Activated CD8-positive, alpha-beta T cell treated with anti-CD3 and anti-CD28 coated beads, Interleukin-2, amount 10 ng/mL, durations not matched to agents 7 days and 5 days (primary cell): ENCODE measurements at places on chromosomes 13 and 19. TPM values are rescaled to one million over a fixed set of nuclear protein-coding genes. Genes with fewer than 3 reads are reported as not detected.

DNA sequence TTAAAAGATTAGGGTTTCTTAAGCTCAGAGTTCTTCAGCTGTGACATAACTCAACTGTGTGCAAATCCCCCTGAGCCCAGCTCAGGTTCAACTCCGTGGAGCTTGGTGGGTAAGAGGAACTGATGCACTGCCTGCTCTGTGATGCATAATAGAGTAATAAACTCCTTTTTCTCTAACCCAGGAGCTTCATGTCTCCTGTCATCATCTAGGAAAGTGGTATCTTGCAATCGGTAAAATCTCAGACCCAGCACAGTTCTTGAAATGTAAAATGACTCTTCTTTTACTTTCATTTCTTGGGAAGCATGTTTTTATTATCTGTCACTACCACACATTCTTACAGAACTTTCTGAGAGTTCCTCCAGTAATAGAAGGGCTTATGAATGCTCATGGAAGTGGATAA lies 123.8 kb upstream of the PCDH9 start:
- no peaks in the 10 kb centered on the region for H3K27me3 ChIP-seq
- no peak for DNase-seq
- H3K4me3 ChIP-seq, result no peak overlapping the region
- no peak overlapping the region for H3K27ac ChIP-seq

GRCh38 chr19:10006335-10006708 lies 4.0 kb downstream of the COL5A3 start:
- no peak overlapping the region for H3K4me3 ChIP-seq
- H3K27me3 ChIP-seq, result peaks cover 29% of the 10 kb centered on the region
- H3K36me3 ChIP-seq, result no peaks in the 10 kb centered on the region
- peaks cover 22% of the 10 kb centered on the region for H3K4me1 ChIP-seq

DNA sequence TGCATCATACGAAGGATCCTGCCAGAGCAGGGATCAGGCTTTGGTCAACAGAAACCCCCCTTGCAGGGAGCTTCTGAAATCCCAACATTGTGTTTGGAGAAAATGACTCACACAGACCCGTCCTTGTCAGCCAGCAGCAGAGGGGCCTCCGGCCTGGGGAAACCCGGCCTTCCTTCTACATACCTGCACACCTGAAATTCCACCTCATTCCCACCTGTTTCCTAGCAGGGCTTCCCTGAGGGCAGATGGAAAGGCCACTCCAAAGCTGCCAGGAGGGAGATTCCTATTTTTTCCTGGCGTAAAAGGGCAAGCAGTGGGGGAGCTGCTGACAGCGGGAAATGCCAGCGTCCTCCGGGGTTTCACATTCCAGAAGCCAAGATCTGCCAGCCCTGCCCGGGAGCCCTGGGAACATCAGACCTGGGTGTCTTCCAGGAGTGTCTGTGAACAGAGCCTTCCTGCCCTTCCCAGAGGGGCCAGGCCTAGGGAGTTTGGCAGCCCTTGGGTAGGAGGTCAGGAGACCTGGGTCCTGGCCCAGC lies 3.0 kb upstream of the IGFL1 start:
- H3K36me3 ChIP-seq, result no peaks in the 10 kb centered on the region
- H3K4me1 ChIP-seq, result peaks cover 9% of the 10 kb centered on the region
- DNase-seq, result no peak

- H3K36me3 ChIP-seq, result no peaks in the 10 kb centered on the region
- H3K27me3 ChIP-seq, result peaks cover 10% of the 10 kb centered on the region
- DNase-seq, result no peak
- peaks cover 4% of the 10 kb centered on the region for H3K4me1 ChIP-seq
- H3K27ac ChIP-seq, result no peak overlapping the region
These were observed 70.1 kb downstream of the CAB39L start for GRCh38 chr13:49373716-49374115.

DNA sequence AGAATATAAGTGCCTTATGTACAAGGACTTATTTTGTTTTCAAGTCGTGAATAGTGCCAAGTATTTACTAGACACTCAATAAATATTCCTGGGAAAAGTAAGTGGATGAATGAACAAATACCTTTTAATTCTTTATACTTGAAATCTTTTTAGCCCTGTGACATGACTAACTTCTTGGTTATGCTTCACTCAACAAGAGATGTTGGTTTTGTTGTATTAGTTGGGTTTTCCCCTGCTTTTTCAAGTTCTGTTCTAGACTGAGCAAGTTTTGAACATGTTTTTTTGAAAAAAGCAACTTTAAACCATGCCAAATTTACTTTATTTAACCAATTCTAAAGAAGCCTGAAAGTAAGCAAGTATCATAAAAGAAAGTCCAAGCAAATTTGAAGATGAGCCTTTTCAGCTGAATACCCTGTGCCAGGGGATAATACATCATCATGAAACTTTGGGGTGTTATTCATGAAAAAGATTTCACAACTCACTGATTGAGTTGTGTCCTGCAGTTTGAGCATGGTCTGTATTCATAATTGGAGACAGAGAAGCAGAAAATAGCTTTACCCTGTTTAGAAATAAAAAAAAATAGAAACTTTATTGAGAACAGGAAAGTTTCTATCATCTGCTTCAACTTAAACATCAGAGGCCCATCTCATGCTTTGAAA lies 11.1 kb downstream of the LMO7 start:
- H3K27me3 ChIP-seq, result no peaks in the 10 kb centered on the region
- no peaks in the 10 kb centered on the region for H3K36me3 ChIP-seq
- H3K4me3 ChIP-seq, result no peak overlapping the region
- no peak overlapping the region for H3K27ac ChIP-seq
- H3K4me1 ChIP-seq, result no peaks in the 10 kb centered on the region
- DNase-seq, result no peak

DNA sequence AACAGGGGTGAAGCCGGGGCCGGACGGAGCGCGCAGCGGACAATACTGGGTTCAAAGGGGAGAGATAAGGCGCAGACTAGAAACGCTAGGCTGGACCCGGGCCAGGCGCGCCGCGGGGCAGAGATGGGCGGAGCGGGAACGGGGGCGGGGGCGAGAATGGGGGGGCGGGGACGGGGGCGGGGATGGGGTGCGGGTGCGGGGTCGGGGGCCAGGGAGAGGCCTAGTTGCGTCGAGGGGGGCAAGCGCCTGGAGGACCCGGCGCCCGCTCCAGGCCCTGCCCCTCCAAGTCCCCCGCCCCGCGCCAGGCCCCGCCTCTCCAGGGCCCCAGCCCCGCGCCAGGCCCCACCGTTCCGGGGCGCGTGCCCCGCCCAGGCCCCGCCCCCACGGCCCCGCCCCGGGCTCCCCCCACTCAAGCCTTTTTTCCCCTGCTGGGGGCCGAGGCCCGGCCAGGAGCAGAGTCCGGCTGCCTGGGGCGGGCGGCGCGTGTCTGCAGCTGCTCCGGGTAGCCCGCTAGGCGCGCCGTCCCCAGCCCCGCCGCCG lies at the start of gene CERS4:
Gene CERS4, plus strand, starts transcription at position 449 of the 540 bp plus-strand sequence. CDS start 41,707 bp downstream, outside the sequence.
- no peaks in the 10 kb centered on the region for H3K27me3 ChIP-seq
- peak; percentile 80 for DNase-seq
- H3K27ac ChIP-seq, result peak within 1 kb of the TSS; percentile 78
- peaks cover 44% of the 10 kb centered on the region for H3K4me1 ChIP-seq
- peaks cover 10% of the 10 kb centered on the region for H3K36me3 ChIP-seq
- H3K4me3 ChIP-seq, result peak within 1 kb of the TSS; percentile 77

DNA sequence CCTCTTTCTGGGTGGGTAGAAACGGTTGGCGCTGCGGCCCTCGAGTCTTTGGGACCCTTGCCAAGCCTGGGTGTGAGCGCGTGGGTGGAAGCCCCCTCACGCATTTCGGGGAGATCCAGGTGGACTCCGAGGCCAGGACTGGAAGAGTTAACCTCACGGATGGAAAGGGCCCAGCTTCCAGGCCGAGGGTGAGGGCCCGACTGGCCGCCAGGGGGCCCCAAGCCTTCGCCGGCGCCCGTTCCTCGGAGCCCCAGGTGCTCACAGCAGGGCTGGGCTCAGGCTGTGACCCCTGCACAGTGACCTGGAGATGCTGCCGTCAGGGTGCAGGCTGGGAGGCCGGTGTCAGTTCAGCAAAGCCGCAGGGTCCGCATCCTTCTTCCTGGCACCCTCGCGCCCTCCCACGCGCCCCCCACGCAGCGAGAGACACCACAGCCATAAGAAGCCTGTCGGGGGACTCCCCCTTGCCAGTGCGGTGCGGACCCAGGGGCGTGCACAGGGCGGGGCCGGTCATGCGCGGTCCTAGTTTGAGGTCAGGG lies 34.2 kb upstream of the TMEM255B start:
- H3K4me3 ChIP-seq, result peak overlapping the region; percentile 74
- H3K36me3 ChIP-seq, result no peaks in the 10 kb centered on the region
- peak; percentile 86 for DNase-seq
- H3K27me3 ChIP-seq, result peaks cover 3% of the 10 kb centered on the region
- H3K4me1 ChIP-seq, result peaks cover 12% of the 10 kb centered on the region

GRCh38 chr19:10091370-10091687 lies 5.2 kb downstream of the SHFL start:
- H3K27ac ChIP-seq, result peak overlapping the region; percentile 70
- H3K4me1 ChIP-seq, result peaks cover 36% of the 10 kb centered on the region
- DNase-seq, result no peak
- H3K4me3 ChIP-seq, result no peak overlapping the region
- no peaks in the 10 kb centered on the region for H3K27me3 ChIP-seq

DNA sequence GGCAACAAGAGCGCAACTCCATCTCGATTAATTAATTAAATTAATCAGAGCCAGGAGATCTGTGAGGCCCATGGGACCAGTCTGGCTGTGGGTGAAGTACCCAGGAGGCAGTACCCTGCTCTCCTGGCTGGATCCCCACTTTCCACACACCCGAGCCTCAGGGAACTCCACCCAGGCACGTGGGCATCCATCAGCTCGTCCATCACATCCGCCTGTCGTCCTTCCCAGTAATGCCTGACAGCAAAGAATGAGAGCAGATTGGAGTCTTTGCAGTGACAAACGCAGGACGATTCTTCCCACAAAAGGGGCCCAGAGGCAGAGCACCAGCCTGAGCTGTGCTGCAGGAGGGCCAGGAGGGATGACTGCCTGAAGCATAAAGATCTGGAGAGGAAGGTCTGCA lies 35.8 kb downstream of the VSTM2B start:
- H3K36me3 ChIP-seq, result no peaks in the 10 kb centered on the region
- H3K4me3 ChIP-seq, result no peak overlapping the region
- peaks cover 3% of the 10 kb centered on the region for H3K4me1 ChIP-seq
- no peak overlapping the region for H3K27ac ChIP-seq

DNA sequence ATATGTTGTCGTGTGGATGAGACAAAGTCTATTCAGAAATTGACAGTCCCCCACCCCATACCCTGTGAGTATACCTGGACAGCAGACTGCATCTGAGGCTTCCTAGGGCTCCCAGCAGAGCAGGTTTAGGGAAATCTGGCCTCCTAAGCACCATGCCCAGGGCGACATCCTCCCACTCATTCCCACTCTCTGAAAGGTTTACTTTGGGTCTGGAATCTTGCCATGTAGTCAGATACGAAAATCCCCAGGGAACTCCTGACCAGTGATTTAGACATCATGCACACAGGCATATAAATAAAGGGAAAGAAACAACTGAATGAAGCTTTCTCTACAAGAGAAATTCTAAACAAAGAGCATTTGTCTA lies 717 bp upstream of the NALCN start:
- H3K36me3 ChIP-seq, result no peaks in the 10 kb centered on the region
- H3K27me3 ChIP-seq, result peaks cover 31% of the 10 kb centered on the region
- H3K27ac ChIP-seq, result no peak overlapping the region
- no peak for DNase-seq
- H3K4me3 ChIP-seq, result no peak overlapping the region

GRCh38 chr13:78540058-78540457 lies 63.3 kb downstream of the POU4F1 start:
- H3K36me3 ChIP-seq, result no peaks in the 10 kb centered on the region
- H3K27me3 ChIP-seq, result no peaks in the 10 kb centered on the region
- no peaks in the 10 kb centered on the region for H3K4me1 ChIP-seq
- no peak overlapping the region for H3K27ac ChIP-seq
- H3K4me3 ChIP-seq, result no peak overlapping the region
- DNase-seq, result no peak

DNA sequence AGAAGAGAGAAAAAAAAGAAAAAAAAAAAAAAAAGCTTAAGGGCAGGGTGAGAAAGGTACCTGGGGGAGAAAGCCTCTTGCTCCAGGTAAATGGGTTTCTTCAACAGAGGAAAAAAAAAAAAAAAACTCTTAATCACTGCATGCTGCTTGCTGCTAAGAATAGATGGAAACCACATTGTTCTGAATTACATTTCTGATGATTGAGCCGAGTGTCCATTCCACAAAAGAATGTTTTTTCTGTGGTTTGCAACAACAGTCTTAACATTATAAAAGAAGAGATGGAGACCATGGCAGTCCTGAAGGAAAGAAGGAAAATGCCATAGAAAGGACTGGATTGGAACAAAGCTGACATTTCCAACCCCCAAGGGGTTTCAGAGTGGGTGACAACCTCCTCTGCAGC lies 1312.7 kb downstream of the SLITRK1 start:
- no peak for DNase-seq
- H3K4me3 ChIP-seq, result no peak overlapping the region

DNA sequence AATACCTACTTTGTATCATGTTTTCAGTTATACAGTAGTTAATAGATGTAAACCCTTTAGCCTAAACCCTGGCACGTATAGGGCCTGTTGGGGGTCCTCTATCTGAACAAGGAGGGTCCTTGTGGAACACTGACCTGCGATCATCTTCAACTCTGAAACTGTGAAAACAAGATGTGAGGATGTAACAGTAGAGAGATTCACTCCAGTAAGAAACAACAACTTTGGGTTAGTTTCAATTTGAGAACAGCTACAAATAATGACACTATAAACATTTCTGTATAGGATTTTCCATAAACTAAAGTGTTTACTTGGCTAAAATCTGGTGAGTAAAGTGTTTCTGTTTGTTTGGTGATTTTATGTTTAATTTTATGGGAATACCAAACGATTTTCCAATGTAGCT lies 2.1 kb downstream of the CLC start:
- no peak for DNase-seq
- no peaks in the 10 kb centered on the region for H3K36me3 ChIP-seq
- peaks cover 7% of the 10 kb centered on the region for H3K4me1 ChIP-seq

GRCh38 chr13:93080587-93080986 lies 146.0 kb upstream of the GPC6 start:
- DNase-seq, result no peak
- no peaks in the 10 kb centered on the region for H3K36me3 ChIP-seq
- H3K27ac ChIP-seq, result no peak overlapping the region
- no peaks in the 10 kb centered on the region for H3K27me3 ChIP-seq

DNA sequence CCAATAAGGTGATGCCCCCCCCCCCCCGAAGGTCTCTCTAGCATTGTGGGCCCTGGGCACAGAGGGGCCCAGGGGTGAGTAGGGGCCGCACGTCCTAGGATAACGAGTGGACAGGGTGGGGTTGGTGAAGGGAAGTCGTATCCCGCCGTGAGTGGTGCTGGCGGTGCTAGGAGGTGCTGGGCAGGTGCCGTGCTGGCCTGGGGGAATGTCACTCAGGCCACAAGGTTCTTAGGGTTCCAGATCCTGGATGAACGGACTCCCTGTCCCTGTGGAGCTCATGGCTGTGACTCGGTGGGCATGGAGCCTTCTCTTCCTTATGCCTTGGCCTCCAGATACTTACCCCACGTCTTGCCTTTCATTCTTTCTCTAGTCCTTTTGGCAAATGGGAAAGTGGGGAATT lies 157.4 kb upstream of the SOX1 start:
- no peaks in the 10 kb centered on the region for H3K4me1 ChIP-seq
- no peak overlapping the region for H3K27ac ChIP-seq
- H3K27me3 ChIP-seq, result no peaks in the 10 kb centered on the region
- DNase-seq, result no peak
- no peaks in the 10 kb centered on the region for H3K36me3 ChIP-seq

Gene PRSS57
- not detected for total RNA-seq

Gene PTH2
- not detected for total RNA-seq

Gene FAM216B
- not detected for total RNA-seq
